LHCN-M2 (cell line): ENCODE measurements at places on chromosomes 6 and 20. TPM values are rescaled to one million over a fixed set of nuclear protein-coding genes. Genes with fewer than 3 reads are reported as not detected.

The ATP6V1G2 gene
- 3.1 and 3.3 TPM in 2 replicates for total RNA-seq

The DZANK1 gene
- total RNA-seq = 1.2 and 2.2 TPM in 2 replicates

The FILIP1 gene
- total RNA-seq = under 0.01 TPM in 1 of 2 replicates, not detected in the other

The AKAP12 gene
- total RNA-seq = 37.9 and 46.3 TPM in 2 replicates

The GFRA4 gene
- total RNA-seq = not detected in 2 replicates

The KCNG1 gene
- 0.34 and 0.71 TPM in 2 replicates for total RNA-seq

The COL9A1 gene
- total RNA-seq = not detected in 2 replicates

The CLPSL1 gene
- not detected in 2 replicates for total RNA-seq

The ARMH2 gene
- not detected in 2 replicates for total RNA-seq

The PRKN gene
- total RNA-seq = 1.7 and 2.4 TPM in 2 replicates
